ENCODE measurements at places on chromosomes 7 and 10.

GRCh38 chr10:13614530-13615332 lies 28.0 kb downstream of the PRPF18 start:
- no peak for DNase-seq

GRCh38 chr10:118939211-118940007 lies 90.1 kb upstream of the NANOS1 start:
- no peak for DNase-seq

DNA sequence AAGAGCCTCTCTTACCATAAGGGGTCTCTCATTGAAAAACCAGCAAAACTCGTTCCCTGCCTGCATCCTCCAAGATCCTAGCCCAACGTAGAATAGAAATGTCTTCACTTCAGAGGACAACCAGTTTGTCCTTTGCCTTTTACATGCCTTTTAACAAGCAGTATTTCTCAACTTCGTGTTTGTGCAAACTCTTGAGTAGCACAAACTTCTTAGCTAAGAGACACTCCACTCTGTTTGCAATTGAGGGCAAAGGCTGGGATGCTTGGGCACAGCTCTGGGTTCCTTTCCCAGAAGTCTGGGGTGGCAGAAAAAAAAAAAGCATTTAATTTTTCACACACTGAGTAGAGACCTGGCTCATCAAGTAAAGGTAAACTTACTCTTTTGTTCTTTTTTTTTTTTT lies 19.5 kb upstream of the KCTD7 start:
- DNase-seq: no peak

GRCh38 chr7:88635149-88635548 lies 124.4 kb upstream of the ZNF804B start:
- DNase-seq: no peak

DNA sequence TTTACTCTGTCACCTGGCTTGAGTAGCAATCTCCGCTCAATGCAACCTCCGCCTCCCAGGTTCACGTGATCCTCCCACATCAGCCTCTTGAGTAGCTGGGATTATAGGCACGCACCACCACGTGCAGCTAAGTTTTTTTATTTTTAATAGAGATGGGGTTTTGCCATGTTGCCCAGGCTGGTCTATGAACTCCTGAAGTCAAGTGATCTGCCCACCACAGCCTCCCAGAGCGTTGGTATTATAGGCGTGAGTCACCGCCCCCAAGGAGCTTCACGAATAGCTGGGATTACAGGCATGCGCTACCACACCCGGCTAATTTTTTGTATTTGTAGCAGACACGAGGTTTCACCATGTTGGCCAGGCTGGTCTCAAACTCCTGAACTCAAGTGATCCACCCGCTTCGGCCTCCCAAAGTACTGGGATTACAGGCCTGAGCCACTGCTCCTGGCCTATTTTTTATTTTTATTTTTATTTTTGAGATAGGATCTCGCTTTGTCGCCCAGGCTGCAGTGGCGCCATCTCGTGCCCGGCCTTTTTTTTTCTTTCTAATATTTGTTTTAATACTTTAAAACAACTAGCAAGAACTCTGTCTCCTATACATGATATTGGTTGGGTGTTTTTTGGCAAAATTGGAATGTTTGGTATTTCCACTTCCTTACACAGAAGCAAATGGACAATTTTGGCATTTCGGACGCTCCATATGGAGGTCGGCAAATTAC lies 1.1 kb downstream of the EFCAB10 start:
- DNase-seq: no peak

- DNase-seq: no peak
Observed at GRCh38 chr10:79098596-79099015, 29.8 kb downstream of the ZMIZ1 start.

- no peak for DNase-seq
Observed at GRCh38 chr7:30070052-30070451, 41.8 kb downstream of the PLEKHA8 start.

GRCh38 chr10:69807122-69807521 lies 5.4 kb downstream of the COL13A1 start:
- DNase-seq: no peak

DNA sequence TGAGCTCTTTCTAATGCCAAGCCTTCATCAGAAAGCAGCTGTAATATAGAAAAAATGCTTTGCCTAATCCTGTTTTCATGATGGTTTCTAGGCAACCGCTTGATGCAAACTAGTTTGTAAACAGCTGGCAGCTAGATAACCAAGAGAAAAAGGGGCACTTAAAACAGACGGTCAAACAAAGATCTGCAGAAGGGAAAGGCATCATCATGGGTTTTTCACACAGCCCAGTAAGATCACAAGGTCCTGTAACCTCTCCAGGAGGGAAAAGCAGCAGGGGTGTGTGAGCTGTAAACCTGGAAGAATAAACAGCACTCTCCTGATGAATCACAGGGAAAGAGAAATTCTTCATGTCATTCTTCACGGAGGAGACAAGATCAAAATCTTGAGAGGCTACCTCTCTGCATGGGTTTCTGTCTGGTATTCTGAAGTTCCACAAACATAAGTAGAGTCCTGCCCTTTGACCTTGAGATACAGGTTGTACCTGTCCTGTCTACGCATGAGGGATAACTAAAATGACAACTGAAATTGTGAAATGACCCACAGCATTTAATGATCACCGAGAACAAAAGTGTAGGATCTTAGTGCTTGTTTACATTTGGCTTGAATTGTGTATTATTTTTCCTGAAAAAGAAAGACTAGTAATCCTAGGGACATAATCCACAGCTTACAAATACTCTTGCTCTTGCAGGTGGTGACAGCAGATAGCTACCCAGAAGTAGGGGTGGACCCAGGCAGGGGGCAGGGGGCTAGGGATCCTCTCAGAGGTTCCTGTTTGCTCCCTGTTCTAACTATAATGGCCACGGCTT lies 48.0 kb downstream of the CREB3L2 start:
- no peak for DNase-seq

GRCh38 chr7:22430457-22430856 lies 69.5 kb downstream of the STEAP1B start:
- no peak for DNase-seq

GRCh38 chr7:132145466-132145865 lies 430.8 kb downstream of the PLXNA4 start:
- DNase-seq: no peak

GRCh38 chr7:140525743-140526142 lies 46.4 kb upstream of the MKRN1 start:
- DNase-seq: no peak

- DNase-seq: no peak
Observed at GRCh38 chr10:26386781-26387180, 51.4 kb upstream of the APBB1IP start.

DNA sequence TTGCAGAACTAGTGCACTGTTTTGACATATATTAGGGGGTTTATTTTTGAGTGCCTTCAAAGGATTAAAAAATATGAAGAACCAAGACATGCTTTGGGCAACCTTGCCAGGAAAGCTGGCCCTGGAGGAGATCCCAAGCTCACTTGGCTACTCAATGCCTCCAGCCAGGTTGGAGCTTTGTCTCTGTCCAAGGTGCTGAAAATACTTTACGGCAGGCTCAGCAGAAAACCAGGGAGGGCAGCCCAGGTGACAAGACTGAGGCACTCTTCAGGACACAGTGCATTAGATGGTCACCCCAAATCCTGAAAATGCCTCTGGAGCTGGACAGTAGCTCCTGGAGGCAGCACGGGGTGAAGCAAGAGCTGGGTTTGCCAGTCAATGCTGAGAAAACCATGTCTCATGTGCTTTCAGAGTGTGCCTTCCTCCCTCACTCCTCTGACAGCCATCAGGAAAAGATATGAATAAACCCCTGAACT lies 5.8 kb upstream of the KCNH2 start:
- DNase-seq: no peak

DNA sequence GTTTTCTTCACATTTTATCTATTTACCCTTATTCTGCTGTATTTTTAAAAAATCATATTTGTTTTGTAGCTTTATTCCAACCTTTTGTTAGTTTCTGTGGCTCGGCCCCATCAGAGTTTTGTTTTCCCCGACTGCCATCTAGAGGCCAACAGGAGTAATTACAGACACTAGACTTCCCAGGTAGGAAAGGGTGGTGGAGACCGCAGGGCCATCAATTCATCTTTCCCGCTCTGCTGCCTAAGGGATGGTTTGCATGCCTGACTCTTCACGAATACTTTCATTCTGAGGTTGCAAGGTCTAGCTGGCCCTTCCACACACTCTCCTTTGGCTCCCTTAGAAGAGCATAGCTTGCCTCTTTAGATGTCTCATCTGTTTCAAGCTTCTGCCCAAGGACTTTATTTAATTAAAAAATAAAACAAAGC lies 38.3 kb downstream of the LYZL2 start:
- peak; percentile 59 for DNase-seq

DNA sequence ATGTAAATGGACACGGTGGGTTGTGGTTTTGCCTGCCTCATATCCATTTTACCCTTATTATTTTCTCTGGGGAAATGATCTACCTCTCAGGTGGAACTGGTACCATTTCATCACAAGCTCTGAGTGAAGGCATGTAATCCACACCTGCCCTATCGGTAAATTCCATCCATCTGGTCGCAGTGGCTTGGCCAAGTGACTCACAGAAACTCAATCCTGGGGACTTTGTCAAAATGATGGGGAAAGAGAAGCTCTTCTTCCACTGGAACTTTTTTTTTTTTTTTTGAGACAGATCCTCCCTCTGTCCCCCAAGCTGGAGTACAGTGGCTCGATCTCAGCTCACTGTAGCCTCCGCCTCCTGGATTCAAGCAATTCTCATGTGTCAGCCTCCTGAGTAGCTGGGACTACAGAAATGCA lies 48.2 kb upstream of the ANKRD1 start:
- DNase-seq: no peak

- no peak for DNase-seq
Observed at GRCh38 chr7:135877805-135878204, 99.4 kb downstream of the MTPN start.

GRCh38 chr10:72790216-72790990 lies 98.5 kb downstream of the MCU start:
- no peak for DNase-seq

GRCh38 chr7:130441408-130441869 lies 623 bp upstream of the CEP41 start:
- DNase-seq: no peak

GRCh38 chr10:50823789-50824188 lies 61.6 kb downstream of the A1CF start:
- no peak for DNase-seq

DNA sequence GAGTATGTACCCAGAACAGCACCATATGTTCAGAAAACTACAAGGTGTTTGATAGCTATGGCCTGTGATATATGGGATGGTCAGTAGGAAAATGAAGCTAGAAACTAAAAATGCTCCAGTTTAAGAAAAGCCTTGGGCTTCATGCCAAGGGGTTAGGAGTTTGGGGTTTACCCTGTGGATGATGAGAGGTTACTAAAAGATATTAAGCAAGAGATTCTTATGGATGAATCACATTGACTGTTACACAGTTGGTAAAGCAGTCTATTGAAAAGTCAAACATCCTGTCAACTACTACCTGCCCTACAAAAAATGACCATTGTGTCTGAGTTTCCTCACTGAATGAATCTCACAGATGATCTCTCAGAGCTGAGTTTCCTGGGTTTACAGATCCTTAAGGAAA lies 166.2 kb upstream of the INHBA start:
- no peak for DNase-seq

DNA sequence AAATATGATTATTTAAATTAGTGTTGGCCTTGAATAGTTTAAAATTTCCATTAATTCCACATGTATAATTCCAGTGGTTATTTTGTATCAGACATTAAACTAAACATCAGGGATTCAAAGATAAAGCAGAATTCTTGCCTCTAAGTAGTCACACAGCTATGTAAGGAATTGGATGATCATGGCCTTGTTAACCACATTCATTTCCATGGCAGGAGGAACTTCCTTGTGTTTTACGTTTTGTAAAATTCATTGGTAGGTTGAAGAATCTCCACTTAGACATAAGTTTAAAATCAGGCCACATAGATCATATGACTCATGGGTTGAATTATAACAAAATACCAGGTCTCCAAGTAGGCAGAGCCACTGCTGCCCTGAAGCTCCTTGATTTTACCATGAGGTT lies 289.7 kb downstream of the PLXDC2 start:
- no peak for DNase-seq

- no peak for DNase-seq
Observed at GRCh38 chr7:8817448-8818036, 384.1 kb downstream of the NXPH1 start.

GRCh38 chr7:88758381-88759229 lies 895 bp upstream of the ZNF804B start:
- no peak for DNase-seq

- peak; percentile 36 for DNase-seq
Observed at GRCh38 chr10:132113766-132114365, 48.1 kb downstream of the JAKMIP3 start.

- DNase-seq: no peak
Observed at GRCh38 chr7:157431951-157432540, 95.2 kb downstream of the DNAJB6 start.

DNA sequence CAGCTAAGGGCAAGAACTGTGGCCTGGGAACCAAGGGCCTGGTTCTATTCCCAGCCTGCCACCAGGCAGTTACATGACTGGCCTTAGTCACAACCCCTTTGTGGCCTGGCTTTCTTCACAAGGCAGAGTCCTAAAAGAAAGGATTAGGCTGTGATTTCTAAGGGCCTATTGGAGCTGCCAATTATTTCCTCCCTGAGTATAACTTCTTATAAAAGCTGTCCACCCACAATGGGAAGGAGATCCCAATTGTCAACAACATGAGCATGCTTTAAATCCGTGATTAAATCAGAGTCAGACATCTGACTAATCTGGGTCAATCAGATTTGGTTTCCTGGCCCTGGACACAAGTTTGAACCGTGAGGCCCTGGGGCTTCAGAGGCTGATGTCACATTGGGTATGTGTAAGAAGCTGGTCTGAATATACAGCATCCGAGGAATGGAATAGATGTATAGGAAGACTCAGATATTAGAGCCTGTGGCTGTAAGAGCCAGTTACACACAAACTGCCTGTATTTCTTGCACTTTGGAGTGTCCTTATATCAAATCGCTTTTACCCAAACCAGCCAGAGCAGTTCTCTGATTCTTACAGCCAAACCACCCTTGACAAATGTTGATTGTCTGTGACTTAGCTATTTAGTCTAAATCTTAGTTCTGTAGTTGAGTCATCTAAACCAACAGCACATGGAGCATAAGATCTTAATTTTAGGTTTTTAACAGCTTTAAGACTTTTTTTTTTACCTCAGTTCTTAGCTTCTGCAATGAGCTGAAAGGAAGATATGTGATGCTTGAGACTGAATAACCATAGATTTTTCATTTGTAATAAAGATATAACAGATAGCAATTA lies 61.3 kb downstream of the ABCB4 start:
- DNase-seq: no peak

GRCh38 chr10:13383399-13383761 lies 35.3 kb upstream of the SEPHS1 start:
- DNase-seq: no peak

- DNase-seq: no peak
Observed at GRCh38 chr10:5589011-5589660, 64.4 kb downstream of the CALML3 start.

- DNase-seq: no peak
Observed at GRCh38 chr7:110448918-110449317, 642.0 kb upstream of the LRRN3 start.

GRCh38 chr10:111598433-111599059 lies 521.7 kb downstream of the ADRA2A start:
- peak; percentile 66 for DNase-seq

- no peak for DNase-seq
Observed at GRCh38 chr10:43059828-43060227, 17.0 kb upstream of the RET start.
